Cortex of kidney (tissue), 1 donor: ENCODE measurements at places on chromosomes 3 and 15.

DNA sequence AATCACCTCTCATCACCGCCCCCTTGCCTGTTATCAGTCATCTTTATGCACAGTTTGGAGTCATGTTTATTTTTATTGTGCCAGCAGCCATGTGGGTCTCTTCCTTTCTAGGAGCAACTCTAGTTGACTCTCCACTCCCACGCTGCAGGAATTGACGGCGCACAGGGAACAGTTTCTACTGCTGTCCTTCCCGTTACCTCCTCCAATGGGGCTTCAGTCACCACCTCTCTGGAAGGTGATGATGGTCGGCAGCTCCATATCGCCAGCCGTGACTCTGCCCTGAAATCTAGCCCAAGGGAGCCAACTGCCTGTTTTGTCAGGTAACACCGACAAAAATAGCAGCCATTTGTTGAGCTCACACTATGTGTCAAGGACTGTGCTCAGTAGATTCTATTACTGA is 35.6 kb upstream of the FAM107A start:
- DNase-seq: no peak

GRCh38 chr15:48680841-48681240 is 35.3 kb upstream of the FBN1 start:
- DNase-seq: no peak

- no peak for DNase-seq
Measured at GRCh38 chr3:15171096-15171495, 35.0 kb upstream of the CAPN7 start.

DNA sequence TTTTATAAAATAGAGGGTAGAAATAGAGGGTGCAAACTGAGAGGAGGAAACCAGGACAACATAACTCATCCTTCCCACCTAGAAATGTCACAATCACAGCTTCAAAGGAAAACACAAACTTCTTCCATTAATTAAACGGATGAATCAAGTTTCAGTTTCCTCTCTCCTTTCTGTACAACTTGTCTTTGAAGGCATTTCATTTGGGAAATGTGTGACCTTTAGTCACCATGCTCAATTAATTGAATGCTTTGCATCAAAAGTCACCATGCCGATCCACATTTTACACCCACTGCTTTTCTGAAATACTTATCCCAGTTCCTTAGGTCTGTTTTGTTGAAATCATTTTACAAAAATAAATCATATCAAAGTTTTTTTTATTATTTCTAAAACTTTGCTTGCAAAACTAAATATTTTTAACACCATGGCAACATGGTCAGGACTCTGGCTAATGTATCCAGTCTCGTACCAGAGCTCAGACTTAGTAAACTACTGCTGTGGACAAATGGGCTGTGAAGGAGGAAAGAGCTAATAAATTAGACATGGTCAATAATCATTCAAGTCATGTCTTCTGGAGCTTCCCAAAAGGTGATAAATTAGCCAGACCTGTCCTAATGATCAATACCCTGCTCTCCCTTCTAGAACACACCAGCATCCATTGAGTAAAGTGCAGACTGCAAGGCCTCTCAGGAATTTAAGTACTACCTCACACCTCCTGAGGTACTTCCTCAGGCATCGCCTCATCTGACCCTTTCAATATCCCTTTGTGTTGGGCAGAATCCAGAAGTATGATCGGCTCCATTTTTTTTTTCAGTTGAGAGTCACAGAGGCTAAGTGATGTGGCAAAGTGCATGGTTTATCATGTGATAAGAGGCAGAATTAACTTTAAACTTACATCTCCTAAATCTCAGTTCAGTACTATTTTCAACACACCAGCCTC is 161.3 kb downstream of the GREM1 start:
- no peak for DNase-seq

- no peak for DNase-seq
Measured at GRCh38 chr3:110479731-110480130, 591.9 kb upstream of the NECTIN3 start.

- no peak for DNase-seq
Measured at GRCh38 chr3:86986671-86987420, 4.1 kb downstream of the VGLL3 start.

DNA sequence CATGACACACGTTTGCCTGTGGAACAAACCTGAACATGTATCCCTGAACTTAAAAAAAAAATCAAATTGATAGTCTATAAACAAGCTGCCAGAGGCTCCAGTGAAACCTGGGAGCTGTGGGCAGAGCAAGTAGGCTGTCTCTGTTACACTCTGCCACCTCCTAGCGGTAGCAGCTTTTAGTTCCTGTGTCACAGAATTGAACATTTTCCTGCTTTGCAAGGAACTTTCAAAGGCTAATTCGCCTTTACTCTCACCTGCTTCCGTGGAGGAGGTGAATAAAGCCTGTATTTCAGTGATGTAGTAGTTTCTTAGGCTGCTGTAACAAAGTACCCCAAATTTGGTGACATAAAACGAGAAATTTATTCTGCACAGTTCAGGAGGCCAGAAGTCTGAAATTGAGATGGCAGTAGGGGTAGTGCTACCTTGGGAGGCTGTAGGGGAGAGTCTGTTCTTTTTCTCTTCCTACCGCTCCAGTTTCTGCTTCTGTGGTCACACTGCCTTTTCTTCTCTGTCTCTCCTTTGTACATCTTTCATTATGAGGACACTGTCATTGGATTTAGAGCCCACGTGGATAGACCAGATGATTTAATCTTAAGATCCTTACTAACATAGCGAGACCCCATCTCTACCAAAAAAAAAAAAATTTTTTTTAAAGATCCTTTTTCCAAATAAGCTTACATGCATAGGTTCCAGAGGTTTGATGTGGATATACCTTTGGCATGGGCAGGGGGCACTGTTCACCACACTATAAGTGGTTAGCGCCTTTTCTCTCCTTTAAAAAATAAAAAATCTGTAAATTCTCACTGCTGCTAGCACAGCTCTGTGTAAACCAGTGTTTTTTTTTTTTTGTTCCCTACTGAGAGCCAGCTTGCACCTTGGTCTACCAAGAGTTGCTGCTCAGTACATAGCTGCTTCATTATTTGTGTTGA is 25.3 kb downstream of the FBXO22 start:
- DNase-seq: no peak

GRCh38 chr15:100338971-100339444 is 2.8 kb downstream of the ADAMTS17 start:
- no peak for DNase-seq

- DNase-seq: no peak
Measured at GRCh38 chr3:8762607-8763377, 6.6 kb downstream of the OXTR start.

DNA sequence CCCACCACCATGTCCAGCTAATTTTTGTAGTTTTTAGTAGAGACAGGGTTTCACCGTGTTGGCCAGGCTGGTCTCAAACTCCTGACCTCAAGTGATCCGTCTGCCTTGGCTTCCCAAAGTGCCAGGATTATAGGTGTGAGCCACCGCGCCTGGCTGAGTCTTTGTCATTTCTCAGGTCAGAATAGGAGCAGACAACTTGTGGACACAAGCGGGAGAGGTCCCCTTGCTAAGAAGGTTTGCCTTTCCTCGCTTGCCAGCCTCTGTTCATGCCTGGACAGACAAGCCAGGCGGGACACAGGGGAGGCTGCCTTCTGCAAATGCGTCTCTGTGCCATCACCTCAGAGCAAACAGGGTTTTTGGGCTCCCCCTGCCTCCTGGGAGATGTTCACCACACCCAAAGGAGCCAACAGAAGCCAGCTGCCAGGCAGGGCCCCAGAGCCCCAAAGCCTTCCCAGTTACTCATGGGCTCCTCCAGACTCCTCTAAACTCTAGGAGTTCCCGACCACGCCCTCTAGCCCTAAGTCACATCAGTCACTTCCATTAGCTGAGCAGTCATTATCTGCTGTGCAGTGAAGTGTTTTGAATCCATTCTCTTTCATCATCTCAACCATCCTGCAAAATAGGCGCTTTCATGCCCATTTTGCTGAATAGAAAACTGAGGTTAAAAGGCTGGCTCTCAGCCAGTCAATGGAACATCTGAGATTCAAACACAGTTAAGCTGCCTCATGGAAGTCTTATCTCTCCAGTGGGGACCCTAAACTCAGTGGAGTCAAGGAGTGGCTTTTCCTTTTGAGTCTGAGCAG is 245.0 kb downstream of the UACA start:
- DNase-seq: no peak

GRCh38 chr15:84649706-84650105 is 4.4 kb downstream of the WDR73 start:
- no peak for DNase-seq

GRCh38 chr15:80684697-80685096 is 10.4 kb upstream of the ABHD17C start:
- DNase-seq: no peak

- DNase-seq: no peak
Measured at GRCh38 chr3:16468002-16468335, 45.5 kb downstream of the RFTN1 start.

GRCh38 chr15:71149646-71150557 is 34.6 kb downstream of the THSD4 start:
- no peak for DNase-seq

- DNase-seq: no peak
Measured at GRCh38 chr3:124373524-124373923, 356.7 kb upstream of the UMPS start.

DNA sequence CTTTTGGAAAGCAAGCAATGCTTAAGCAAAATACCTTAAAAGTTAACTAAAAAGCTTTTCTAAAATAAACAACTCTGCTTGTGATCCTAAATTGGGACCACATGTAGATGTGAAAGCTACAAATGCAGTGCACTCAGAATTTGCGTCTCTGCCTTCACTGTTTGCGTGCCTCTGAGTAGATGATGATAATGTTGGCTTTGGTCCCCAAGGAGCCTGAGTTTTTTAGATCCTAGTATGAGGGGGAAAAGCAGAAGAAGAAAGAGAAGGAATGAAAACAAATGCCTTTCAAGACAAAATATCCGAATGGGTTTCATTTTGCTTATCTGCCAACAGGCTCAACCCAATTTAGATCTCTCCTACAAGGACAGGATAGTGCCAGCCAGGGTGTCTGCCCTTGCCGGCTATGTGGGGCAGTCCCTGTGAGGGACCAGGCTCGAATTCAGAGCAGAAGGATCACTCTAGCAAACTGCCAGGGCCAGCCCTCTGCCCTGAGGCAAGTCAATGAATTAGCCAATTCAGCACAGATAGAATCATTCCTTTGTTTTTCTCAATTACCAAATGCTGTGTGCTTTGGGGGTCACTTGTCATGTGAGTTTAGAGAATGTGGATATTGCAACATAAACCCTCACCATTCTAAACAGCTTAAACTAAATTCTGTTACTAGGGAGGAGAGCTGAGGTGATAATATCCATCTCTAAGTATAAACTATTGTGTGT is 28.5 kb downstream of the SCG5 start:
- no peak for DNase-seq

DNA sequence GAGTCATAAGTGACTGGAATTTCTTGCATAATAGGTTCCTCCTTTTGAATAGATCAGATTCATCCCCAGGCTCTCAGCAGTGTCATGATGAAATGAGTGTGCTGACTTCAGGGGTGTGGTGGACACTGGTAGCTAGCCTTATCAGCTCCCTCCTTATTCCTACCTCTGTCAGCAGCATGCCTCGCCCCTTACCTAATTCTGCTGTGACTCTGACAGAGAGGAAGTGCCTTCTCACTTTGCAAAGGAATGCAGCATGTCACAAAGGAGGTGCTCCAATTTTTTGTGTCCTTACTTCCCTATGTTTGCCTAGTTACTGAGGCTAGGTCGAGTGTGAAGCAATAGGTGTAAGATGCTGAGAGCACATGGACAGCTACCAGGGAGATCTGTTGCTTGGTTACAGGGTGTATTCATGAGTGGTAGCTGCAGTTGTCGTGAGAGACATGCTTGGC is 90.6 kb downstream of the TNFAIP8L3 start:
- no peak for DNase-seq

DNA sequence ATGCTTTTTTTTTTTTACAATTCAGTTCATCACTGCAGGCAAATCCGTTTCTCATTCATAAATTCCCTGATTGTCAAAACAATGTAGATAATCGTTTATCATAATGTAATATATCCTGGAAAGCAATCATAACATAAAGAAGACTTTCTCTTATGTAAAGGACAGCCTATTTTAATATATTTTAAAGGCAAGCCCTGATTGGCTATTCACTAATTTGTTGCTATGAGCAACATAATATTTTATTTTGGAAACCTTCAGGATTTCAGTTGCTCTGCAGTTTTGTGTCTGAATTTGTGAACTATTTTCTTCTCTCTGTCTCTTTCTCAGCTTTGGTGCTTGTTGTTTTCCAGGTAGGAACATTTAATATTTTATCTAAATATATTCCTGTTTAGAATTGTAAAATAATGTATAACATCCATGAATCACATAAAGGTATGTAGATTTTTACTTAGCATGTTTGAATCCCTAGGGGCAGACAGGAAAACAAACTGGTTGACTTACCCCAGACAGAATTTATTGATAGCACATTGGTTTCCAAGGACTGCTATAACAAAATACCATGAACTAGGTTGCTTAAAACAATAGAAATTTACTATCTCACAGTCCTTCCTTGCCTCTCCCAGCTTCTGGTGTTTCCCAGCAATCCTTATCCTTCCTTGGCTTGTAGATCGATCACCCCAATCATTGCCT is 253.5 kb downstream of the CDIN1 start:
- DNase-seq: no peak

- DNase-seq: no peak
Measured at GRCh38 chr3:95162794-95163193, 1099.9 kb downstream of the NSUN3 start.

DNA sequence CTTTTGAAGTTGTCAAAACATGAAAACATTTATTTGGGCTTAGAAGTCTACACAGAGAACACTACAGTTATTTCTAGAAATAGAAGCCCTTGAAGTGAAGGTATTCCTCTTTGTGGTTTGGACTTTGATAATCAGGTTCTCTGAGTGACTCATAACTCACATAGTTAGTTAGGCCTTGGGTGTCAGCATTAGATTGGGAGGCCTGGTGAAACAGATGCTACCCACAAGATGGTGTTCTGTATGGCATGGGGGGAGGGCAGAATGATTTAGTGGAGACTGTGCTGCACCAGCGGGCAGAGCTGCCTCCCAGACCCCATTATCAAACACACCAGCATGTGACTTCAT is 108.9 kb upstream of the ETV5 start:
- no peak for DNase-seq

DNA sequence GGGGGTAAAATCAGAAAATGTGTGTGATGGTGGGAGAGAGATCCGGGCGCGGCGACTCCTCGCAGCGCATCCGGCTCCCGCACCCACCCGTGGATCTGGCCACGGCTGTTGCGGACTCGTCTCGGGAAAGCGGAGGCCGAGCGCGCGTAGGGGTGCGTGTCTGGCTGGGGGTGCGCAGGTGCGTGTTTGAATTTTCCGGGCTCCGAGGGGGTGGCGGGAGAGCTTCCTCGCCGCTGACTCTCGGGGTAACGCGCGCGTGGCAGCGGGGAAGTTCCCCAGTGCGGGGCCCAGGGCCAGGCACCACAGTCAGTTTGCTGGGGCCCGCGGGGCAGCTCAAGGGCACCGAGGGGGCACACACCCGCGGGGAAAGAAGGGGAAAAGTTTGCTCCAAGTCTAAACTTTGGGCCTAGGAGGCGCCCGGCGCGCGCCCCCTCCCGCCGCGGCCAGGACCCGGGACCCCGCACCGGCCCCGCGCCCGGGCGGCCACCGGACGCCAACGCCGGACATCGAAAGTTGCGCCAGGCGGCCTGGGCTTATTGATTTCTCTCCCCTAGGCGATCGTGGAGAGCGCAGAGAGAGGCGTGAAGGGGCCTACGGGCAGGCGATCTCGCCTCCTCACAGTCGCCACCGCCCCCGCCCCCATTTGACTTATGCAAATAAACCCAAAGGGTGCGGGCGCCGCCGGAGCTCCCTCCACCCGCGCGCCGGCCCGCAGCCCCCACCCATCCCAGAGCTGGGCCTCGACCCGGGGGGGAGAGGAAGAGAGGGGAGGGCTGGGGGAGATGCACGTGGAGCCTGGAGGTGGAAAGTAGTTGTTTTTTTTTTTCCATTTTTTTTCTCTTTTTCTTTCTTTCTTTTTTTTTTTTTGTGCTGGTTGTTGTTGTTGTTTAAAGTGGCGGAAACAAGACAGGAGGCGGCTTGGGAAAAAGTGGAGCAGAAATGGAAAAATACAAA is 639 bp downstream of the FOXP1 start:
- no peak for DNase-seq
